Right ventricle myocardium superior (tissue), 1 donor: ENCODE measurements at places on chromosomes 5 and 9. TPM values are rescaled to one million over a fixed set of nuclear protein-coding genes. Genes with fewer than 3 reads are reported as not detected.
A peak's percentile ranks its signal among the peaks of the same experiment; 100 is the strongest.

DNA sequence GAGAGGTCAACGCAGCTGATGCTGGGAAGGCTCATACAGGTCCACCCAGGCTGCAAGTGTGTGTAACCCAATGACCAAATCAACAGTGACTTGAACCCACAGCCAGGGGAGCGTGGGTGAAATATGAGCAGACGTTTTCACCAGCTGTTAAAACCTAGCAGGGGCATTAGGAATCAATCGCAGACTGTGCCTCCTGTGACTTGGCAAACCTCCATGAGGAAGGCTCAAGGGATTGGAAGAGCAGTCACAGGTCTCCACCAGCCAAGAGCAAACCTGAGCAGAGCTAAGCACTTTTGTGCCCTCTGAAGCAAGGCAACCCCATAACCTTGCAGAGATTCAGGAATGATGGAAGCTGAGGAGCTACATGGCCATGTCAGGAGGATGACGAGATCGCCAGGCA, 25.5 kb downstream of the INSYN2B start:
- DNase-seq: no peak

DNA sequence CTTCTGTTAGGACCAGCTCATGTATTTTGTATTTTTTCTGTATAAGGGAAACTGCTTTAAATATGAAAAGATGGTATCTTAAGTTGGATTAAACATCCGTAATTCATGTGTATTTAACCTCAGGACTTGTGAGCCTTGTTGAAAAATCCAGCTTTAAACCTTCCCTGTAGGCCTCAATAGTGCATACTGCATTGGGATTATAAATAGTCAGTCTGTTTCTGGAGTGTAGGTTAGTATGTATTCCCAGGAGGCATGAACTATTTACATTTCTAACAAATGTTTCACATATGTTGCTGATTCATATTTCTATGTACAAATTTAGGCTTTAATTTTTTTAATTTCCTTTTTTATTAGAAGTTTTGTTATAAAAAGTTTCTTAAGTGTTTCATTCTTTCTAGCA, 137.9 kb upstream of the GRHPR start:
- DNase-seq: no peak

DNA sequence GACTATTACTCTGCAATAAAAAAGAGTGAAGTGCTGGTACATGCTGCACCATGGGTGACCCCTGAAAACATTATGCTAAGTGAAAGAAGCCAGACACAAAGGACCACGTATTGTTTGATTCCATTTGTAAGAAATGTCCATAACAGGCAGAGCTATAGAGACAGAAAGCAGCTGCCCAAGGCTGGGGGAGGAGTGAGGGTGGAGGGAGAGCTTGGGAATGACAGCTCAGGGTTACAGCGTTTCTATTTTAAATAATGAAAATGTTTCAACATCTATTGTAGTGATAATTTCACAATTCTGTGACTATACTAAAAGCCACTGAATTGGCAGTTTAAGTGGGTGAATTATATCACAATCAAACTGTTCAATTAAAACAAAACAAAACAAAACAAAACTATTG, 81.7 kb downstream of the MYO10 start:
- DNase-seq: no peak

GRCh38 chr9:4442806-4443205, 47.5 kb upstream of the SLC1A1 start:
- DNase-seq: no peak

DNA sequence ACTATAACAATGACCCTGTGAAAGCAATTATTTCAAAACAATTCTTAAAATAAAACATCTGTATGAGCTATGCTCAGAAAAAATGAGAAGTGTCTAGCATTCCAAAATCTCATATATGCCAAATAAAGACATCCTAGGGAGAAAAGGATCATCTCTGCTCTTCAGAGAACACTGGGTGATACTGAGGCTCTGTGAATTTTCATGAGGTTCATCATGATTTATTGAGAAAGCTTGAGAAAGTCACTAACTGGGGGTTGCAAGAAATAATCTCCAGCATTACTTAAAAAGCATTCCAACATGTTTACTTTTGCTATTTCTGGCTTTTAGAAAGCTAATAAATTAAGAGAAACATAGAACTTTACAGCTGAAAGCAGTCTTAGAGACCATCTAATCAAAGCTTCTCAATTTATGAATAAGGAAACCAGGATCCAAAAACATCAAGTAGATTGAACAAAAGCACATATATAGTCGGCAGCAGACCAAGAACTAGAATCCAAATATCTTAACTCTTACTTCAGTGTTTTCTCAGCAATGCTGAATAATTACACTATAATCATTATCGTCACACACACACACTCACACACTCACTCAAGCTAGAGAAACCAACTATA, 372.8 kb downstream of the NR2F1-AS1 start:
- DNase-seq: no peak

DNA sequence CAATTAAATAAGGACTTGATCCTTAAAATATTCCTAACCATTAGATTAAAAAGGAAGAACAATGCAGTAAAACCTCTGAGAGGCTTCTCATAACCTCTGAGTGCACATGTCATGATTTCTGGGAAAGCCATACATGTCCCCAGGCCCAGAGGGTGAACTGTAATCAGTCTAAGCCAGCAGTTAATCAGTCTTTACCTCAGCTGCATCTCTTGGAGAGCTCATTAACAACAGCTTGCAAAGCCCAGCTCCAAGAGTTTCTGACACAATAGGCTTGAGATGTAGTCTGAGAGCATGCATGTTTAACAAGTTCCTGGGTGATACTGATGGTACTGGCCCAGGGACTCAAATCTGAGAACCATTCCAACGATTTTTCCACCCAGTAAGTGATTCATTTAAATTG, 392.1 kb downstream of the DNAH5 start:
- DNase-seq: no peak

DNA sequence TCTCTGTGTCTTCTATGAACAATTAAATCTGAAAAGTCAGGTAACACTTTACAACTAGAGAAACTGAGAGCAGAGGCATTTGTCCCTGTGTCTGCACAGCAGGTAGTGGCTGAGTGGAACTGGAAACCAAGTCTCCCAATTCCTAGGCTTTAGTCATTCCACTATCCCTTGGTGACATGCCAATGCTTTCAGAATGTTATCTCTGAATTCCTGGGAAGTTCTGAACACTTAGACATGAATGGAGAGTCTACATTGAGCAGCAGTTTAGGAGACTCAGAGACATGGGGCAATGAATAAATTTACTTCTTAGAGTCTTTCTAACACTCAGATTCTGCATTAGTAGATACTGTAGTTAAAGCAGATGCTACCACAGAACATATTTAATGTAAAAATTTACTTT, 94.8 kb upstream of the APC start:
- DNase-seq: no peak

GRCh38 chr5:73215891-73216610, 43.1 kb downstream of the TMEM174 start:
- DNase-seq: peak; percentile 81

- no peak for DNase-seq
These were observed 2.1 kb upstream of the MARCHF6 start for GRCh38 chr5:10351199-10351905.

DNA sequence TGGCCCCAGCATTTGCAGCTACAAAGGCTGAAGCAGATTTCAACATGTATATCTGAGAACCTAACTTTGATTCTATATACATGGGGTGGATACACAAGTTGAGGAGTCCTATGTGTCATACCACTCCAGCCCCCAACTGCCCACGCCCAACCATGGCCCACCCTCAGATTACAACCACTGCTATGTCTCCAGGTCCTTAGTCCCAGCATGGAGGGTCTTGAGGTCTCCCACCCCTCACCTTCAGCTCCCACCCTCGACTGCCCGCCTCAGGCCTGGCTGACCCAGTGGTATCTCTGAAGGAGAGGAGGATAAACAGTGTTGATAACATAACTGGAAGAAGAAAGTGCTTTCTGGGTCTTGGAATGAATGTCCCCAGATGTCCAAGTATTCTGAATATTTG, 8.2 kb downstream of the SOWAHA start:
- no peak for DNase-seq

- no peak for DNase-seq
These were observed 193.1 kb upstream of the PTGER4 start for GRCh38 chr5:40486437-40487275.

- DNase-seq: no peak
These were observed 324.4 kb downstream of the PDE4D start for GRCh38 chr5:59569158-59569557.

DNA sequence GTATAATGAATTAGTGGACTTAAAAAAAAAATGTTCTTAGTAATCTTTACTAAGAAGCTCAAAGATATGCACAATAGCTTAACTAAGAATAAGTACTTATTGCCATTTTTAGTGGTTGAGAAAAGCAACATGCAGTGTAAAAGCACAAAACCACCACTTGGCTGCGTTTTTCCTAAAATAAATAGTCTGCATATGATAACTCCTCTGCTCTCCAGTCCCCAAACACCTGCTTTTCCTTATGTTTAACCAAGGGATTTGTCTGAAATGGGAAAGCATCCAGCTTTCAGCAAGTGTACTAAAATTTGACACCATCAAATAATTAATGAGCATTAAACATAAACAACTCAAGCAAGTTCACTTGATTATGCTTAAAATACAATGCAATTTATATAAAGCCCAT, 41.4 kb downstream of the PSIP1 start:
- DNase-seq: no peak

CCL21 gene
- total RNA-seq: 4.9 TPM

GLT6D1 gene
- not detected for total RNA-seq

ANKRD55 gene
- not detected for total RNA-seq
